ENCODE measurements at places on chromosomes 7 and 10.

GRCh38 chr10:103504181-103504783, 10.8 kb downstream of the NEURL1 start:
- no peak for DNase-seq

DNA sequence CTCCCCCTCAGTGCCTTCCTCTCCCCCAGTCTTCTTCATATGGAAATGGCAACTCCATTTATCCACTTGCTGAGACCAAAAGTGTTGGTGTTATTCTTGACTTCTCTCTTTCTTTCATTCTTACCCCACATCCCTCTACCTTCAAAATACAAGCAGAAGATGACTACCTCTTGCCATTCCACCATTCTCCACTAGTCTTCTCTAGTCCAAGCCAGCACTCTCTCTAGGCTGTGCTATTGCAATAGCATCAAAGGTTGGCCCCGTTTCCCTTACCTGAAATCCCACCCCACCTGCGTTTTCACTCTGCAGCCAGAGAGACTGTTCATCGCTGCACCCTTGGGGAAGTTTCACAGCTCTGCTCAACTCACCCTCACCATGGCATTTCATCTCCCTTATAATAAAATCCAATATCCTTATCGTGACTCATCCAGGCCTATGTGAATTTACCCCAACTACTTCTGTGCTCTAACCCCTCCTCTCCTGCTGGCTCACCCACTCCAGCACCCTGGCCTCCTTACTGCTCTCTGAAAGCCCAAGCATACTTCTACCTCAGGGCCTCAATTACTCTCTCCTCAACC, 109.1 kb downstream of the LSM5 start:
- DNase-seq: no peak

- no peak for DNase-seq
Measured at GRCh38 chr7:19401461-19401860, 256.2 kb upstream of the FERD3L start.

DNA sequence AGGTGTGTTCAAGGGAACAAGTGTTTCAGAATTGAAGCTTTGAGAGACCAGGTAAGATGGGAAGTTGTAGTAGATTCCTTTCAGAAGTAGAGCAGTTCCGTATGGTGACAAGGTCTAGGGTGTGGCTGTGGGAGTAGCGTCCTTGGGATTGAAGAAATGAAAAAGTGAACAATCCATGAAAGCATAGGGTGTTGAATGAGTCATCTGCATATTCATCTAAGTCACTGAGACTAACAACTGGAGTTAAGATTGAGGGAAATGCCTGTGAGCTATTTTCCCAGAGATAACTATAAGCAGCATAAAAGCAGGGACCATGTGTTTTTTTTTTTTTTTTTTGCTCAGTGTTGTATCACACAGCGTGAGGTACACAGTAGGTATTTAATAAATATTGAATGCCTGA, 134.8 kb downstream of the PHTF2 start:
- no peak for DNase-seq

DNA sequence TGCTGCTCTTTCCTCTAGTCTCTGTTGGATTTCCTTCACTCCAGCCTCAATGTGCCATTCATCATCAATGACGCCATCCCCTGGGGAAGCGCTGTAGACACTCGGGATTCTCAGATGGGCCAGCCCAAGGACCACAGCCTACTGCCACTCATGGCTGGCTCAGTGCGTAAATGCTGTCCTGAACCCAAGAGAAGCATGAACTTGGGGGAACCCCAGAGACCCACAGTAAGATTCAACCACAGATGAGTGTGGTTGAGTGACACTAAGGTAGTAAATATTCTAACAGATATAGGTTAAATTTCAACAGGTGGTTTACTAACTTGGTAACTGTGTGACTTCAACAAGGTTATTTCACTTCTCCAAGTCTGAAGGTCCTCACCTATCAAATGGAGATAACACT, 304.1 kb downstream of the GRM8 start:
- DNase-seq: no peak

GRCh38 chr10:63209705-63210104, 76.6 kb downstream of the NRBF2 start:
- DNase-seq: no peak

- no peak for DNase-seq
Measured at GRCh38 chr10:29228562-29228961, 60.3 kb upstream of the LYZL1 start.

GRCh38 chr10:33233635-33234034, 100.8 kb downstream of the NRP1 start:
- DNase-seq: no peak

GRCh38 chr7:140048138-140048537, 14.6 kb downstream of the PARP12 start:
- no peak for DNase-seq

DNA sequence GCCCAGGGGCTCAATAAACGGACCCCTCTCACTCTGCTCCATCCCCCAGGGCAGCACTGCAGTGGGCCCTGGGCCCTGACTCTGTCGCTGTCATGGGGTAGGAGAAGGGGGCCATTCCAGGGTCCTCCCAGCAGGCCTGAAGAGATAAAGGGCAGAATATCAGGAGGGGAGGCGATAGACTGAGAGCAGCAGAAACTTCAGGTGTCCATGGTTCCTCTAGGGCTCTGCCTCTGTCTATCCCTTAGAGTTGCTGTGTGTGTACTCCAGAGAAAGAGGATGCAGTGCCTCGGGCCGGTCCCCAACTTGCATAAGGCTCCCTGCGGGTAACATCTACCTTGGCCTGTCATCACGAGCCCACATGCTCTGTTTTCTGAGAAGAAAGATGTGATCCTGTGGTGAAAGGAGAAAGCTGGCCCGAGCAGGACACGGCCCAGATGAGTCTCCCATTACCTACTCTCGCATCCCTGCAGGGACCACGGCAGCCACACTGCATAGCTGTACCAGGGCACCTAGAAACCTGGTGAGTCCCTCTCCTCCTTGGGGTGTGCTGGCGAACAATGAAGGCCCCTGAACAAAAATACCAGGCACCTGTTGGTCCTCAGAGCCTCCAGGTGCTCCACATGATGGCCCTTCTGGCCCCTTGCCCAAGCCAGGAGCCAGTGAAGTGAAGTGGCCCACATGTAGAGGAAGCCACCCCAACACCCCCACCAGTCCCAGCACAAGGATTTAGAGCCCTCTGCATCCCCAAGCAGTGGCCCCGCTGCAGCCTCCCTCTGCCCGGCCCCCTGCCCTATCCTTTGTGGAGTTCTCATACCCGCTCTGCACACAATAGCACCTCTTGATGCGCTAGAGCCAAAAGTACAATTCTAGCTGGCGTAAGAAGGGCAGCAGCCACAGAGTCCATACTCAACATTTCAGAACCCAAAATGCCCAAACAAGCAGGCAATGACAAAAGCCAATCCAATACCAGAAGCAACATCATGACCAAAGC, 106.8 kb downstream of the ARHGAP22 start:
- DNase-seq: no peak

- DNase-seq: no peak
Measured at GRCh38 chr10:46293832-46294640, 7.2 kb downstream of the ANTXRL start.

DNA sequence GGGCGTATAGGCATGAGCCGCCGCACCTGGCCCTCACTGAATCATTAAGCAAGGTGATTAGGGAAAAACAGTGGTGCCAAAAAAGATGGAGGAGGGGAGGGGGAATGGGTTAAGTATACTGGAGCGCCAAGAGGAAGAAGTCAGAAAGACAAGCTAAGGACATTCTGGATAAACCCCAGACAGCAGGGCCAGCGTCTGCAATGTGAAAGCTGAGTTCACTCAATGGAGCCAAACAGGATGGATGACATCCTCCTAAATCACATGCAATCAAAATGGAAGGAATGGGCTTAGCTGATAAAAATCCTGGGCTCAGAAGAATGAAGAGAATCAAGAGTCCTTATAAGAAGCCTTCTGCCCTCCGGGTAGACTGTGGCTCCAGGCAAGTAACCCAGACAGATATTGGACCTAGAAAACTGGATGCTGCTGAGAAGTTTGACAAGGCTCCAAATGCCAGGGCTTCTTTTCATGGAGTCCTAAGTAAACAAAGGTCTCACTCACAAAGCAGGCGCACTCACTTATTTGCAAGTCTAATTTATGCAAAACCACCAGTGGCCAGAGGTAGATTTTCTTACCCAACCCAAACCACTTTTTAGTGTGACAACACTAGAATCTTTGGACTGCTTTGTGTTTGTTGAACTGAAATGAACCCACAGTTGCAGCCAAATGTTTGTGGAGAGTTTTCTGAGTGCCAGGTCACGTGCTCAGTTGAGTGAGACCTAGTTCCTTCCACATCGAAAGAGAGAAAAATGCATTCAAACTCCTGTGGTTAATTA, 519.1 kb upstream of the AUTS2 start:
- peak; percentile 28 for DNase-seq

DNA sequence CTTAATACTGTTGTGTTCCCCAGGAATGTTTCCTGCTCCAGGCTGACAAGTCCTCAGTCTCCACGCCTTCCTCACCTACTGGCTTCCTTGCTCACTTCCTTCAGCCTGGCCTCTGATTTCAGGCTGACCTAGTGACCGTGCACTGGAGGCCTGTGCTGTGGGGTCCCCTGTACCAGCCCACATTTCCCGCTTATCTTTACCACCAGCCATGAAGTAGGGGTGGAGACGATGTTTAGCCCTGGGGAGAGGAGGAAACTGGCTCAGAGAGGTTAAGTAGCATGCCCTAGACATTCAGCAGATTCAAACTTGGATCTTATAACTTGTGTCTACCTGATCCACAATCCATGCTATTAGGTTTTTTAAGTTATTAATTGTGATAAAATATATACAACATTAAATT, 4.8 kb upstream of the ZNF488 start:
- DNase-seq: no peak

DNA sequence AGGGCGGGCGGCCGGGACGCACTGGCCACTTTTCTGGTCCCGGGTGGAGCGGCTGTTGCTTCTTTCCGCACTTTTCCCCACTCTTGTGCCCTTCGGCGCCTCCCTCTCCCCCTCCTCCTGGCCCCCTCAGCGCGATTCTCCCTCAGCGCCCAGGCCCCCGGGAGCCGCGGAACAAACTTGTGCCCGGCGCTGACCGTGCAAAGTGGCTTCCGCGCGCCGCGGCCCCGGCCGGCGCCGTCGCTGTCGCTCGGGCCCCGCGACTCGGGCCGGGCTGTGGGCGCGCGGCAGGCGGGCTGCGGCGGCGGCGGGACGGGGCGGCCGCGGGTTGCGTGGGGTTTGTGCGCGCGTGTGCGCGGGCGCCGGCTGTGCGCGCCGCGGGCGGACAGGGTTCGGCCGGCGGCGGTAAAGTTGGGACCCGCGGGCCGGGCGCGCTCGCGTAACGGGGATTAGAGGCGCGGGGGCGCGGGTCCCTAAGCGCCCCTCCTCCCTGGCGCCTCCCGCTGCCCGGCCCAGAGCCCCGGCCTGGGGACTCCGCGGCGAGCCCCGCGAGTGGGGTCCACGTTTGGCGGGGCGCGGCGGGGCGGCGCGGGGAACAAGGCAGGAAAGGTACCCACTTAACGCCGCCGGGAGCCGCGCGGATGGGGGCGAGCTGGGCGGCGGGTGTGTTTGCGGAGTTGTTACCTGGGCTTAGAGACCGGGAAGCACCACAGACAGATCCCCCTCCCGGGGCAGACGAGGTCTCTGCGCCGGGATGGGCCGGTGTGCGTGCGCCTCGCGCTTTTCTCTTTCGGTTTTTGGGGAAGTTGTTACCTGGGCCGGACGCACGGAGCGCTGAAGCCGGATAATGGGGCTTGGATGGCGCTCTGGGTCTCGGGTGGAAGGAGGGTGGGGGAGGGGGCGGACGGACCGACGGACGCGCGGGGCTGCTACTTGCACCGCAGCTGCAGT, 860 bp downstream of the ZEB1 start:
- DNase-seq: peak; percentile 80

Measured in posterior cingulate gyrus (tissue), 11 donors.